ENCODE measurements at places on chromosomes 4 and X.
A peak's percentile ranks its signal among the peaks of the same experiment; 100 is the strongest.

DNA sequence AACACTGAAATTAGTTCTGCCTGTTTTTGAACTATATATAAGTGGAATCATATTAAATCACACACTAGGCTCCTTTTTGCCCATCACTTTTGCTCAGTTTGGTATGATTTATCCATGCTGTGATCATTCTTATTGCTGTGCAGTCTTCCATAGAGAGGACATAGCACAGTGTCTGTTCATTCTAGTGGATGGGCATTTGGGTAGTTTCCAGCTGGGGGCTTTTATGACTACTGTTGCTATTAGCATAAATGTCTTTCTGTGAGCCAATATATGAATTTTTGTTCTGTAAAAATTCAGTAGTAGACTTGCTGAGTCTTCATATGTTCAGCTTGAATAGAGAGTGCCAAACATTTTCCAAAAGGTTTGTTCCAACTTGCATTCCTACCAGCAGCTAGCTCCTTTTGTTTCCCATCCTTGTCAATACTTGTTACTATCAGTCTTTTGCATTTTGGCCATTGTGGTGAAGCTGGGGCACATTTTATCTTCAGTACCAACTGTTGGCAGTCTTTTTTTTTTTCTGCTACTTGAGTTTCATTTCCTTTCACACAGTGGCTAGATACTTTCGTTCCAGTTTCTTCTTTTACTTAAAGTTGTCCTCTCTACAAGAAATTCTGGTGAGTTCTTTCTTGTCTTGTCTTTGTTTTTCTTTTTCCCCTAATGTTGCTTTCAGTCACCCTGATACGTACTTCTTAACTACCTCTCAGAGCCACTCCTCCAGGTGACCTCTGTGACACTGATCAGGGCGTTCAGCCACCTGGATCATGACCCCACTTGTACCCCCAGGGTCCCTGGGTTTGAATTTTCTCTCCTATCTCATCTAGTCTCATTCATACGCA lies 87.0 kb downstream of the ANXA3 start:
- DNase-seq = no peak

GRCh38 chr4:78222575-78223186 lies 165.6 kb downstream of the FRAS1 start:
- peak; percentile 18 for DNase-seq

GRCh38 chr4:54449999-54450398 lies 207.8 kb upstream of the KIT start:
- DNase-seq = no peak

DNA sequence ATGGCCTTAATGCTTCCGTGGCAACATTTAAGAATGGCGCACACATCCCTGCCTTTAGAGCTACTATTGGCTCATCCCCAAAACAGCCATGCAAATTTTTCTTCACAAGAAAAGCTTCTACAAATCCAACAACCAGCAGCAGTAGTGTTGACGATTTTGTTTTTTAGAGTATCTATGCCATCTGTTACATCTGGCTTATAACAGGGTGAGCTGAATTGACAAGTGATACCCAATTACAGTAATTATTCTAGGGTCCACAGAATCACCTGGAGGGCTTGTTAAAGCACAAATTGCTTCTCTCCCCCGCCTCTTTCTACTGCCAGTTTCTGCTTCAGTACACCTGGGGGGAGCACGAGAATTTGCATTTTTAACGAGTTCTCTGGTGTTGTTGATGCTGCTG lies 34.1 kb downstream of the DCHS2 start:
- DNase-seq = no peak

GRCh38 chrX:108001218-108001814 lies 19.1 kb upstream of the TEX13B start:
- DNase-seq = peak; percentile 15

- DNase-seq = no peak
Observed at GRCh38 chr4:2831611-2832308, 11.9 kb upstream of the ADD1 start.

DNA sequence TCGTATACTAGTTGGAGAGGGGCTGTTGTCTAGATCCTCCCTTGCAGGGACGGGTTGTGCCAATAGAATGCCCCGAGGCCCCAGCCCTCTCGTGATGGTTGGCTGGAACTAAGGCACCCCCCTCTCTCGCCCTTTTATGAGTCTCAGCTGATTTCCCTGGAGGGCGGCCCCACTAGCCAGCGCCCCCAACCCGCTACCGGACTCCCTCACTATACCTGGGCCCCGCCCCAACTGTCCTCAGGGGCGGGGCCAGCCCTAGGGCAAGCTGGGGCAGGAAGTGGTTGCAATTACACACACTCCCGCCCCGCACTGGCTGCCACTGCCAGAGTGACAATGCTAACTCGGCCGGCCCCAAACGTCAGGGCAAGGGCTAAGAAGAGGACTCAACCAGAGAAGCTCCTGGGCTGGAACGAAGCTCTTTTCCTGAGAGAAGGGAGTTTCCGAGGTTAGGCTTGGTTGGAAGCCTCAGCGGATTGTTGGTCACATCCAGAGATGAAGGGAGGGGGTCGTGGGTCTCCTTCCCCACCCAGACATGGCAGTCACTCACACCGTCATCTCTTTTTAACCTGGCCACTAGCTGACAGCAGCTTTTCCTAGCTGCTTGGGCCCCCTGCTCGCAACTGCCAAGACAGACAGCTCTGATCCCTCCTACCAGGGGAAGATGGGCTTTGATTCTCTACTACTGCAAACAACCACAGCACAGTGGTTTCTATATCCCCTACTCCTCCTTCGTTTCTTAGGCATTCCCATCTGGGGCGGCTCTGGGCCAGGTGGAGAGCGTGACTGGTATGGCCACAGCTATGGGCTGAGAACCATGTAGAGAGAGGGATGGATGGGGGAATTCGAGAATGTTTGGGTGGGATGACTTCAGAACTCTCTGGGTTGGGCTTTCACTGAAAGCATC lies 21.0 kb upstream of the BCORL1 start:
- DNase-seq = no peak

DNA sequence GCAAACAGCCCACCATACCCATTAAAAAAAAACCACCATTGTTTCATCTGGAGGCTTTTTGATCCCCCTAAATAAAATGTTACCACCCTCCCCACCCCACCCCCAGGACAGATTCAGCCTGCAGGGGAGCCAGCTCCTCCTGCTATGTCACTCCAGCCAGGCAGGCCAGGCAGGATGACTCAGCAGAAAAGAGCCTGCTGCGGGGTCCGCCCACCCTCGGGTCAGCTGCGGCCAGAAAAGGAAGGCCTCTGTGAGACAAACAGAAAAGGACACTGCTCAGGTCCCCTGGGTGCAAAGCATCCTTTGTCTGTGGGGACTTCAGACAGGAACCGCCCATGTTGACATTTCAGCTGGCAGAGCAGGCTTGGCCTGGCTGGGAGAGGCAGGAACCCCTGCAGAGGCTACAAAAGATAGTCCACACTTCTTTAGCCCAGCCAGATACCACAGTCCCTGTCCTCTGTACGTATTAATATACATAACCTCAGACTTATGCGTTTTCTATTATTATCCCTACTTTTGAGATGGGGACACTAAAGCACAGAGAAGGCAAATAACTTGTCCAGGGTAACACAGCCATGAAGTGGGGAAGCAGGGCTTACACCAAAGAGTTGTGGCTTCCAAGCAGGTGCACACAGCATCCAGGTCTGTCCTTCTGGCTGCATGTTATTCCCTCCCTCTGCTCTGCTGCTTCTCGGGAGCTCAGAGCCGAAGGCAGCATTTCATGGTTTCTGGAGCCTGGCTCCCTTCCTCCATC lies 147.7 kb downstream of the CPEB2 start:
- peak; percentile 20 for DNase-seq

GRCh38 chr4:10608501-10609219 lies 75.9 kb downstream of the CLNK start:
- no peak for DNase-seq

GRCh38 chr4:69830560-69831269 lies 29.2 kb downstream of the SULT1E1 start:
- peak; percentile 27 for DNase-seq

DNA sequence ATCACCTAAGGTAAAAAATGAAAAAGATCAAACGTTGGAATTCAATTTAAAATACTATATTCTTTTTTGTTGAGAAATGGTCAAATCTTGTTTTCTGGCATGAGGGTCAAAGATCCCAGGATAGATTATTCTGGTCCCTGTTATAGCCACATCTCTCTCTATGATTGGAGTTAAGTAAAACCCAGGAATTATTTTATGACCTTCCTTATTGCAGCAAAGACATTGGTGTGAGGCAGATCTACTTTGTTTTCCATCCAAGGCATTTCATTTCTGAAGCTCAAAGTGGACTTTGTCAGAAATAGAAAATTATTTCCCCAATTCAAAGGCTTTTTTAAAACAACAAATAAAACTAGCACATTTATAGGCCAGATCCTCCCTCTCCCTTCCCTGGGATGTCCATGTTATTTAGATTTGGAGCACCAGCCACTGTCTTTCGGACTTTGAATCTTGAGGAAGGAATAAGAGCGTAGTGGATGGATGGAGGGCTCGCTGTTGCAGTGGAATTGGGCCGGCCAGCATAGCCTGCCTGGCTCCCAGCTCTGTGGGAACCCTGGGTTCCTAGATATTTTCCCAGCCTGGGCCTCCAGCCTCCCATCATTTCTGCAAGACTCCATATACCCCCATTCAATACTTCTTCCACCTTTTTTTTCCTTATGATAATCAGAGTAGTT lies 45.6 kb upstream of the HAND2 start:
- DNase-seq = no peak

DNA sequence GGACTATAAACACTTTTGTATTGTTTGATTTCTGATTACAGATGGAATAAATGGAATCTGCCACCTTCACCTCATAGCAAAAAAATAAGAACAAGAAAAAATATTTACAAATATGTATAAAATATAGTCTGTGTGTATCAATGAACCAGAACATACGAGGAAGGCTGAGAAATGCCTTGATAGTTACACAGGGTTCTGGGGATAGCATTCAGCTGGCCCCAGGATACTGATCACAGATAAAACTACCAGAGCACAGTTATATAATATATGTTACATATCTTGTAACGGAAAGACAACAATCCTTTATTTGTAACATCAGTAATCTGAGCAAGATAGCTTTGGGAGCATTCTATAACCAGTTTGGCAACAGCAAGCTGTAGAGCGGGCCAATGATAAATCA lies 1075.1 kb upstream of the GRID2 start:
- DNase-seq = no peak

GRCh38 chr4:150366487-150366999 lies 215.4 kb upstream of the MAB21L2 start:
- DNase-seq = peak; percentile 17

- DNase-seq = no peak
Observed at GRCh38 chr4:42112846-42113245, 39.6 kb downstream of the BEND4 start.

DNA sequence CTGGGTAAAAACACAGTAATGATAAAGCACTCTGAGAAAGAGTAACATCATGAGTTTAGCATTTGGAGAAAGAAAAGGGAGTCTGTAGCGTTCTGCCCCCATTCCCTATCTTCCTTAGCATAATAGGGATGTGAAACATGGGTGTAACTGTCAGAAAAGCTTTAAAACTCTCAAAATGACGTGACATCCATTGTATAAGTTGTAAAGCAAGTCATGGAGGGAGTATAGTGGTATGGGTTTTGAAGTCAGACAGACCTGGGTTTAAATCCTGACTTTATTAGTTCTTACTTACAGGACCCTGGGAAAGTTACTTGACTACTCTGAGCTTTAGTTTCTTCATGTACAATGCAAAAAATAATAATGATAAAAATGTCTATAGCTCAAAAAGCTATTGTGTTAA lies 17.1 kb downstream of the FBXO8 start:
- no peak for DNase-seq

- DNase-seq = no peak
Observed at GRCh38 chrX:40625294-40625693, 2.1 kb downstream of the MPC1L start.

- no peak for DNase-seq
Observed at GRCh38 chrX:30786374-30786773, 102.7 kb downstream of the TAB3 start.

- no peak for DNase-seq
Observed at GRCh38 chr4:45869184-45869583, 254.7 kb downstream of the GABRG1 start.

GRCh38 chrX:103607364-103608305 lies at the start of gene TCEAL3:
TSS of gene TCEAL3 (plus strand) at chrX:103607963. CDS start at chrX:103609065, 1,102 bp downstream.
- peak; percentile 33 for DNase-seq

DNA sequence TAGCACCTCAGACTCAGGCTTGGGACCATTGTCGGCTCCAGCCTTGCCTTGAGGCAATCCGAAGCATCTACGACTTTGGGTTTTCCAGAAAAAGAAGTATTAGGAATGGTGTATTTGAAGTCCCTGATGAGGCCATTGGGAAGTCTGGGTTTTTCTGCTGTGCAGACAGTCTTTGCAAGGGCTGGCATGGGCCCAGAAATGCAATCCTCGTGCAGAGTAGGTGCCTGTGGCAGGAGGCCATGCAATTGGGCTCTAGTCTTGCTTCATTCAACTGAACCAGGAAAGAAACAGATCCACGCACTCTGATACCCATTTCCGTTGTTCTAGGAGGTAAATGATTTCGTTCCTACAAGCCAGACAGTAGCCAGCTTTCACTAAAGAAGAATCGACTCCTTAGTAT lies 12.4 kb downstream of the ZFP92 start:
- DNase-seq = no peak

DNA sequence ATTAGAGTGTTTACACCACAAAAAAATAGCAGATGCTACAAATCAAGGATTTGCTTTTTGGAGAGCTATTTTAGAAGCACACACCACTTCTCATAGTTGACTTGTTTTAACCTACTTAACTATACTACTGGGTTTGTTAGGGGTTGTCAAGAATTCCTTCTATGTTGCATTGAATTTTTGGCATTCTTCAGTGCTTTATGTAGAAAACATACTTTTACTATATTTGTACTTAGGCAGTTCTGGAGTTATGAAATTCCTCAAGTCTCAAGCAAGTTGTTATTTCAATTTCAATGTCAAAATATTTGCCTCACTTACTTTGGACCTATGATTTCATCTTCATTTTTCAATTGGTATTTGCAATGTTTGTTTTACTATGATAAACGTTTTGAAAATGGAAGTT lies 449.6 kb downstream of the GLUD2 start:
- no peak for DNase-seq

- no peak for DNase-seq
Observed at GRCh38 chr4:57355101-57355665, 245.0 kb upstream of the IGFBP7 start.

DNA sequence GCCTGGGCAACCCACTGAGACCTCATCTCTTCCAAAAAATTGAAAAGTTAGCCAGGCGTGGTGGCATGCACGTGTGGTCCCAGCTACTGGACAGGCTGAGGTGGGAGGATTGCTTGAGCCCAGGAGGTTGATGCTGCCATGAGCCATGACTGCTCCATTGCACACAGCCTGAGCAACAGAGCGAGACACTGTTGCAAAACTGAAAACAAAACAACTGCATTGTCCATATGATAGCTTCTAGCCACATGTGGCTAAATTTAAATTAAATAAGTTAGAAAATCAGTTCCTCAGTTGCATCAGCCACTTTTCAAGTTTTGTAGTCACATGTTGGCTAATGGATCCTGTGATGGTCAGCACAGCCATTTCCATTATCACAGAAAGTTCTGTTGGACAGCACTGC lies 67.9 kb downstream of the GAB1 start:
- no peak for DNase-seq

GRCh38 chr4:4800646-4801408 lies 58.6 kb upstream of the MSX1 start:
- DNase-seq = no peak

All from left kidney (tissue), 8 donors.